ENCODE measurements at places on chromosomes 3 and 15. TPM values are rescaled to one million over a fixed set of nuclear protein-coding genes. Genes with fewer than 3 reads are reported as not detected.

The GRAMD2A gene
- total RNA-seq = not detected

The ARPC4 gene
- total RNA-seq = 79.8 TPM

The P2RY1 gene
- 4.8 TPM for total RNA-seq

The ACTRT3 gene
- 0.57 TPM for total RNA-seq

The GCNT3 gene
- not detected for total RNA-seq

The ZBED2 gene
- total RNA-seq = not detected

The DPPA2 gene
- total RNA-seq = not detected

The DUOXA1 gene
- total RNA-seq = 0.73 TPM

The SST gene
- not detected for total RNA-seq

The IL16 gene
- total RNA-seq = 2.5 TPM

The WDR73 gene
- total RNA-seq = 15.2 TPM

The CHL1 gene
- total RNA-seq = 2.5 TPM

The STIMATE gene
- total RNA-seq = 11.2 TPM

The GATA2 gene
- 15.6 TPM for total RNA-seq

The ERICH6 gene
- total RNA-seq = 0.19 TPM

The RETNLB gene
- total RNA-seq = not detected

The NOX5 gene
- total RNA-seq = not detected

The PODXL2 gene
- 2.2 TPM for total RNA-seq

The TMEM207 gene
- total RNA-seq = not detected

The CD96 gene
- 0.57 TPM for total RNA-seq

The MYL3 gene
- 3,804 TPM for total RNA-seq
